ENCODE measurements at places on chromosomes 7 and 10. TPM values are rescaled to one million over a fixed set of nuclear protein-coding genes. Genes with fewer than 3 reads are reported as not detected.

DNA sequence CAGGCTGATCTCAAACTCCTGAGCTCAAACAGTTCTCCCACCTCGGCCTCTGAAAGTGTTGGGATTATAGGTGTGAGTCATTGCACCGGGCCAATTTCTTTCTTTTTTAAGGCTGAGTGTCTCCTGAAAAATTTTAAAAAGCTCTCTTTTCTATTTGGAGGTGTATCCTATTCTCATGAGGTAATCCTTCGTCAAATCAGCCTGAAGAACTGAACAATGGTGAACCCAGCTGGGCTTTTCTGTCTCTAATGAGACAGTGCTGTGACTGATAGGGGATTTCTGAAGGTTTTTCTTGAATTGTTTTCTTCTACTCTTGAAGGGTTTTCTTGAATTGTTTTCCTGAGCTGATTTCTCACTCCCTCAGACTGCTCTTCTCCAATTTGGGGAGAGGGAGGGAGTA lies 30.9 kb upstream of the CALU start:
- no peak overlapping the region for H3K27ac ChIP-seq
- DNase-seq: no peak
- no peak overlapping the region for H3K4me3 ChIP-seq
- H3K36me3 ChIP-seq: no peaks in the 10 kb centered on the region
- H3K4me1 ChIP-seq: no peaks in the 10 kb centered on the region
- peaks cover 16% of the 10 kb centered on the region for H3K27me3 ChIP-seq

DNA sequence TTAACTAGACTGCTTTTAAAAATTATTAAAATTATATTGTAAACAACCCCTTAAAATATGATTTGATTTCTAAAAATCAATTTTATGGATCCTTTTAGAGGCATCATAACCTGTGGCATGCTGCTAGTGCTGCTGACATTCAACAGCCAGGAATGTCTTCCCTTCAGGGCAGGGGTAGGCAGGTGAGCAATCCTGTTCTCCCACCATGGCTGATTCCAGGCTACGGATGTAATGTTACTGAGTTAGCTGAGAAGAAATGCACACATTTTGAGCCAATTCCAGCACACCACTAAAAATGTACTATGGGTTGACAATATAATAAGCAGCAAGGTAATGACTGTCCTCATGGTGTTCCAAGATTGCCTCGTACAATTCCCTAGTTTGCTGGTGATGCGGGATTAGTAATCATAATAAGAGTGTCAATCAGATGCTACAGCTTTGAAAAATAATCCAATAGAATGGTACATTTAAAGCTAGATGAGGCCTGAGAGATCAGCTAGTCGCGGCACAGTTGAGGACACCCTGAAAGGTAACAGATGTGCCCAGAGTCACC lies 108.7 kb upstream of the PRR15 start:
- H3K27me3 ChIP-seq: no peaks in the 10 kb centered on the region
- no peak for DNase-seq
- no peaks in the 10 kb centered on the region for H3K4me1 ChIP-seq
- H3K27ac ChIP-seq: no peak overlapping the region

- no peaks in the 10 kb centered on the region for H3K27me3 ChIP-seq
- H3K4me1 ChIP-seq: peaks cover 61% of the 10 kb centered on the region
- no peaks in the 10 kb centered on the region for H3K36me3 ChIP-seq
- H3K27ac ChIP-seq: peak overlapping the region; percentile 88
Measured at GRCh38 chr7:45027774-45028114, 27.7 kb downstream of the CCM2 start.

DNA sequence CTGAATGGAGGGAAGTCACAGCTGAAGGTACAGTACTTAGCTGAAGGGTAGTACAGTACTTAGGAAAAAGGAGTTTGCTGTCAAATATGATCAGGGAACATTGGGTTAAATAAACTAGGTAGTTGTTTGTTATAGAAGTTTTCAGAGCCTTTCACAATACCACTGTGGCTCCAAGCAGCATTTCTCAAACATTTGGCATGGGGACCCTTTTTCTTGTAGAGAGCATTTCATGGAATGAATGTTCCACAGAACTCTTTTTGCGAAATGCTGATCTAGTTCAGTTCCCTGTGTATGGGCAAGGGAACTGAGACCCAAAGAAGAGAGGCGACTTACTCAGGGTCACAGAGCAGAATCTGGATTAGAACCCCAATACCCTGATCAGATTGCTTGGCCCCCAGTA lies 31.5 kb upstream of the DDX50 start:
- H3K36me3 ChIP-seq: no peaks in the 10 kb centered on the region
- H3K4me3 ChIP-seq: no peak overlapping the region
- no peak for DNase-seq
- H3K27ac ChIP-seq: no peak overlapping the region
- no peaks in the 10 kb centered on the region for H3K27me3 ChIP-seq

DNA sequence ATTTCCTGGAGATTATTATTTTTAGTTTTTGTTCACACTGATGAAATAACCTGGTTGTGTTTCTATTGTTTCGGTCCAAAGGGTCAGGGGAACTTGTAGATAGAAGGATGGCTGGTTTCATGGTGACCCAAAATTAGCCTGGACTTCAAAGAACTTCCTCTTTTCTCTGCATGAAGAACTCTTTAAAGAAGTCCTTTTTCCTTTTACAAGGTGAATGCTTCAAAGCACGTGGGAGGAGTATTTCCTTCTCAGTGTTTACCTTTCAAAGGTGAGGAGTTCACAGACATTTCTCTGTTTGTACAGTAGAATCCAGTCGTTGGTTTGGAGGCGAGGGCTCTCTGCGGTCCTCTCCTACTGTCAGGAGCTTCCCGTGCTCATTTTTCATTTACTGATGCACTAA lies 561.7 kb downstream of the GATA3 start:
- no peak overlapping the region for H3K4me3 ChIP-seq
- H3K27me3 ChIP-seq: peaks cover 26% of the 10 kb centered on the region
- no peak overlapping the region for H3K27ac ChIP-seq

- H3K27ac ChIP-seq: no peak overlapping the region
- no peaks in the 10 kb centered on the region for H3K27me3 ChIP-seq
- no peak for DNase-seq
- H3K4me1 ChIP-seq: no peaks in the 10 kb centered on the region
Measured at GRCh38 chr10:116565534-116565933, 19.8 kb downstream of the PNLIP start.

GRCh38 chr10:1738950-1739349 lies 1.6 kb upstream of the ADARB2 start:
- no peak overlapping the region for H3K27ac ChIP-seq
- no peaks in the 10 kb centered on the region for H3K4me1 ChIP-seq
- peaks cover 29% of the 10 kb centered on the region for H3K27me3 ChIP-seq
- DNase-seq: no peak
- no peaks in the 10 kb centered on the region for H3K36me3 ChIP-seq

ABCB1 gene
- total RNA-seq: 11.1 TPM

DNA sequence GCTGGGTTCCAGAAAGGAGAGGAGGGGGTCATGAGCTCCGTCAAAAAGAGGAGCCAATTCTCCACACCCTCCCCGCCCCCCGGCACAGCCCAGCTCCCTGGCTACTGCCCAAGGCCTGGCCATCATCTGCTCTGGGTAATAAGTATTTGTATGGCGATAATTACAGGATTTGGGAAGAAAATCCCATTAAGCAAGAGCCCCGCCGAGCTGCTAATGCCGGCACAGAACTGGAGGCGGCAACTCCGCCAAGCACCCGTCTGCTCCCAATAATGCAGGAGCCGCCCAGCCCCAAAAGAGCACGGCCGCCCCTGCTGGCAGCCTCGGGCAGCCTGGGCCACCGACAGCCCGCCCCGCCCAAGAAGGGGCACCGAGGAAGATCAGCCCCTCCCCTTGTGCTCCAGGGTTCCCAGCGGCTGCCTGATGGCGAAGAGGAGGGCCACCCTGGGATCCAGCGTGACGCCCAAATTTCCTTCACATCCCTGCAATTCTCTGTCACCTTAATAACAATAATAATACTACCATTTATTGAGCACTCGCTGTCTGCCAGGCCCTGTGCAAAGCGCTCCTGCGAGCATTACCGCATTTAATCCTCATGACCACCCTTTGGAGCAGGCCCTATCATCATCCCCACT lies 5.9 kb downstream of the SLIT1 start:
- no peak overlapping the region for H3K27ac ChIP-seq
- DNase-seq: no peak
- H3K4me3 ChIP-seq: no peak overlapping the region
- H3K36me3 ChIP-seq: no peaks in the 10 kb centered on the region

DNA sequence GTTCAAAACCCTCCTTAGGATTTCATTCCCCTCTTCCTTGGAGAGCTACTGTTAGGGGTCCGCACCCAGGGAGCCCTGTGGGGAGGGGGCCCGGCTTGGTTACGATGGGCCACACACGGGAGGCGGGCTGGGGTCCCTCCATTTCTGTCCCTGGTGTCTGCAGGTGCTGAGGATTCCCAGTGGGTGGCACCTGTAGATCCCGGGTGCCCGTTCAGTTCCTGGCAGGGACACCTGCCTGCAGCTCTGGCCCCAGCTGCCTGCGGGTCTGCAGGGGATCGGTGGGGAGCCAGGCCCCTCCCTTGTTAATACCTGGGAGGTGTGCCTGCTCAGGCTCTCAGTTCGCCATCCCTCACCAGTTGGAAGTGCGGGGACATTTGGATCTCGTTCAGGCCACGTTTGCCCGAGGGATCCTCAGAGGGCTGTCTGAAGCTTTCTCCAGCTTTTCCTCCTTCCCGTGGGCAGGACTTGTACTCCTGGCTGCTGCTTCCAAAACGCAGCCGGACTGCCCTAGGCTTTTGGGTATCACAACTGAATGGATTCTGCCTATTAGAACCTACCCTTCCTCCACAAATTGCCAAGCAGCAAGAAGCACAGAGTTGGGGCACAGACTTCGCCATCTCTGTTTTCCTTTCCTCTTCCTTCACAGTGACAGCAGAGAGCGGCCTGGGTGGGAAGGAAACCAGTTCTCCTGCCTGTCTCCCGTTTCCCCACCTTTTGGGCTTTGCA lies 22.3 kb upstream of the IL15RA start:
- no peaks in the 10 kb centered on the region for H3K36me3 ChIP-seq
- peaks cover 20% of the 10 kb centered on the region for H3K27me3 ChIP-seq
- no peak overlapping the region for H3K27ac ChIP-seq
- DNase-seq: no peak
- peaks cover 15% of the 10 kb centered on the region for H3K4me1 ChIP-seq

DNA sequence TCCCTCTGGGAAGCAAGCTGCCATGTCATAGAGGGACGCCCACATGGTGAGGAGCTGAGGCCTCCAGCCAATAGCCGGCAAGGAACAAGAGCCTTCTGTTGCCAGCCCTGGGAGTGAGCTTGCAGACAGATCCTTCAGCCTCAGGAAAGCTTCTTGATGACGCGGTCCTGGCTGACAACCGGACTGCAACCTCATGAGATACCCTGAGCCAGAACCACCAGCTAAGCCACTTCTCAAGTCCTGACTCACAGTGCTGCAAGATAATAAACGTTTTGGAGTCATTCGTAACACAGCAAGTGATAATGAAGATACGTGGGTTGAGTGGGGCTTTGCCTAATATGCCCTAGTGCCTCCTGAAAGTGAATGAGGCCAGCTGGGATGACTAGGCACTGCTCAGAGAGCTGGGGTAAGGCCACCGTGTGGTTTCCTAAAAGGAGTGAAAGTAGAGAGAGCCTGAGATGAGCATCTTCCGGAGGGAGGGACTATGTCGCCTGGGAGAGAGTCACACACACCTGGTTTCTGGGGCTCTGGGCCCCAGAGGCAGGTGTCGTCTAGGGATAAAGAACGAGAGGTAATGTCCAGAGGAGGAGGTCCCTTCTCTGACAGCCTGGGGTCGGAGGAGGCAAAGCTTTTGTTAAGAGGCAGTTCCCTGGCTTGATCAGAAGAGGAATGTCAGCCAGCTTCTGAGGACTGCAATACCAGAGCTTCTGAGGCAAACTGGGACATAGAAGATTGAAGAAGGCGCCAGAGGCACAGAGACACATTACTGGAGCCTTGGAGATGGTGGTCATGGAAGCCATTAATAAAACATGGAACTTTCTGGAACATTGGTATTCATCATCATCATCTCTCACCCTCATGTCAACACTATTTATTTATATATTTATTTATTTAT lies 53.6 kb downstream of the PYROXD2 start:
- DNase-seq: no peak
- H3K4me1 ChIP-seq: peaks cover 7% of the 10 kb centered on the region
- H3K27ac ChIP-seq: no peak overlapping the region
- H3K4me3 ChIP-seq: no peak overlapping the region

SERPINE1 gene
- total RNA-seq: not detected

DNA sequence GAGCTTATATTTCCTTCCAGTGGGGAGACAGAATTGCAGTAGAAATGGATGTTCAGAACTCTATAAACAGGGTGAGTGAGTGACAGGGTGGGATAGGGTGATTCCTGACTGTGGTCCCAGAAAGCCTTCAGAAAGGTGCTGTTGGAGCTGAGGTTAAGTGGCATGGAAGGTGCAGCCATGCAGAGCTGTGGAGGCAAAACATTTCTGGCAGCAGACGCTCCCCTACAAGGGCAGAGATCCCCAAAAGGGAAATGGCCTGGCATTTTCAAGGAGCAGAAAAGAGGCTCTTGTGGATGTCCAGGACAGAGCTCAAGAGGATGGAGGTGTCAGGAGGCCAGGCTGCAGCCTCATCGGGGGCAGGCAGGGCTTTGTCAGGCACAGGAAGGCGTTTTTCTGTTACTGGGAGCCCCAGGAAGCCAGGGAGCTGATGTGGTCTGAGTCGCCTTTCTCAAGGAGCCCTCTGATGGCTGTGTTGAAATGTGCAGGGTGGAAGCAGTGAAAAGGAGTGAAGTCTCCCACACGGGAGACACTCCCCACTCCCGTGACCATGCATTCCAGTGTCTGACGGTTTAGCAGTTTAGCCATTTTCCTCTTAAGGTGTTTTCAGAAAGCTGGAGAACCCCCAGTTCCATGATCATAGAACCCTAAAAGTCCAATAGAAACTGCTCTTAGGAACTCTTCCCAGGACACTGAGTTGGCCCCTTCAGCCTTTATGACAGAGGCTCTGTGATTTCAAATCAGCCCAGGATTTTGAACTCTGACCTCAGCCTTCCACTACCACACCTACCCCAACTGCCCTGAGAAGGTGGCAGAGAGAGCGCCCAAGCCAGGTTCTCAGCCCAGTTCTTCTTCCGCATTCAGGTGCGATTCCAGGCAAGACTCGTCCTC lies 96.2 kb downstream of the C10orf105 start:
- no peaks in the 10 kb centered on the region for H3K36me3 ChIP-seq
- H3K4me1 ChIP-seq: no peaks in the 10 kb centered on the region
- no peaks in the 10 kb centered on the region for H3K27me3 ChIP-seq
- no peak overlapping the region for H3K4me3 ChIP-seq
- no peak for DNase-seq

GRCh38 chr7:123709525-123709924 lies 39.3 kb downstream of the WASL start:
- H3K27ac ChIP-seq: no peak overlapping the region
- H3K4me3 ChIP-seq: no peak overlapping the region
- H3K36me3 ChIP-seq: peaks cover 5% of the 10 kb centered on the region

DNA sequence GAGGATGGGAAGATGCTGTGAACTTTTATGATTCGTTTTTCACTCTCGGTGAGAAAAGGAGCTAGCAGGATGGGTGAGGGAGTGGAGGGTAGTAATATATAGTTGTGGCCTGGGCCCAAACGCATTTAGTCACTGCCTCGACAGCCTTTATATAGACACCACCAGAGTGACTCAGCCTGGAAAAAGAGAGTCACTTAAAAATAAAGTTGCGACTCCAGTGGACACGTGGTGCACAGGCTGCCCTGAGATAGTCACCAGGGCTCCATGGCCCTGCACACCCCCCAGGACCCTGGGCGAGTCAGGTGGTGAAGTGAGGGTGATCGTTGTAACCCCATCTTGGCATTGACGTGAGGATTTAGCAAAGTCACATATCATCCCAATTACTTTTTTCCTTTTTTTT lies 106.7 kb downstream of the CUX1 start:
- peaks cover 7% of the 10 kb centered on the region for H3K4me1 ChIP-seq
- no peaks in the 10 kb centered on the region for H3K36me3 ChIP-seq
- DNase-seq: peak; percentile 34
- no peaks in the 10 kb centered on the region for H3K27me3 ChIP-seq
- no peak overlapping the region for H3K27ac ChIP-seq
